ENCODE measurements at places on chromosomes 13 and 19.

- H3K27ac ChIP-seq: no peak overlapping the region
- DNase-seq: no peak
- H3K27me3 ChIP-seq: no peaks in the 10 kb centered on the region
- H3K4me1 ChIP-seq: no peaks in the 10 kb centered on the region
- no peak overlapping the region for H3K4me3 ChIP-seq
- no peaks in the 10 kb centered on the region for H3K36me3 ChIP-seq
Measured at GRCh38 chr19:13526552-13526951, 20.3 kb upstream of the CACNA1A start.

GRCh38 chr19:33437821-33438671 lies 64.5 kb downstream of the CEBPG start:
- no peaks in the 10 kb centered on the region for H3K27me3 ChIP-seq
- no peak for DNase-seq
- H3K27ac ChIP-seq: no peak overlapping the region
- H3K36me3 ChIP-seq: no peaks in the 10 kb centered on the region

DNA sequence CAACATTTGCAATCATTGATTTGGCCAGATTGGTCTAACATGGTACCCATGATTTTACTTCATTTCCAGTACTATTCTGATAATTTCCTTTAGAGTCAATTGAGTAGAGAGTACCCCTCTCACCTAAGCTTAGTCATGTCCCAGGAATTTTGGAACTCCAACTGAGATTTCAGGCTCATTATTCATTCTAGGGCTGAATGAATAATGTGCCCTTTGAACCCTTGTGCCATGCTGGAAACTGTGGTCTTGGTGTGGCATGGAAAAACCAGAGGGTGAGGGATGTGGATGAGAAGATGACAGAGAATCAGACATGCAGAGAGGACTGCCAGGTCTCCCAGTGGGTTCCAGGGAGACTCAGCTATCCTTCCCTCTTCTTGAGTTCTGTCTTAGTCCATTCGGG lies 30.2 kb downstream of the ITM2B start:
- H3K27ac ChIP-seq: no peak overlapping the region
- no peak overlapping the region for H3K4me3 ChIP-seq
- H3K36me3 ChIP-seq: peaks cover 80% of the 10 kb centered on the region
- no peaks in the 10 kb centered on the region for H3K27me3 ChIP-seq

GRCh38 chr13:112870051-112870331 lies 99.0 kb upstream of the MCF2L start:
- H3K4me1 ChIP-seq: no peaks in the 10 kb centered on the region
- no peak overlapping the region for H3K27ac ChIP-seq
- no peak for DNase-seq
- H3K36me3 ChIP-seq: no peaks in the 10 kb centered on the region

GRCh38 chr19:52786078-52786463 lies 520 bp downstream of the ZNF600 start:
- peak overlapping the region; percentile 42 for H3K4me3 ChIP-seq

- H3K4me1 ChIP-seq: peaks cover 71% of the 10 kb centered on the region
- no peak overlapping the region for H3K4me3 ChIP-seq
- peaks cover 66% of the 10 kb centered on the region for H3K36me3 ChIP-seq
- peak overlapping the region; percentile 73 for H3K27ac ChIP-seq
- DNase-seq: peak; percentile 69
Measured at GRCh38 chr19:1113030-1113985, 9.5 kb downstream of the GPX4 start.

DNA sequence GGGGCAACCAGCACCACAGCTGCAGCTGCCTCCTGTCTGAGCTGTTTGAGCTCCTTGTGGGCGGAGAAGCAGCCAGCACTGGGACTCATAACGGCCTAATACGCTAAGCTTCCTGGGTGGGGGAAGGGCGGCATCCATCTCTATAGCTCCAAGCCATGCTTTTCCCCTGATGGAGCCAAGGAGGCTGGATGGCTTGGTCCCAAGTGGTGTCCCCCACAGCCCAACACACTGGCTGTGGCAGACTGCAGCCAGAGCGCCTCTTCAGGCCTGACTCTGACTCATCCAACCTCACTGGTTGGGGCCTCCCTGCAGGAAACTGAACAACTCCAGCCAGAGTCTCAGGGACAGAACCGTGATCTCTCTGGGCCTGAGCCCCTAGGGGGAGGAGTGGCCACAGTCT lies 537.3 kb downstream of the SUCLA2 start:
- DNase-seq: no peak
- no peaks in the 10 kb centered on the region for H3K4me1 ChIP-seq
- no peak overlapping the region for H3K4me3 ChIP-seq
- H3K27ac ChIP-seq: no peak overlapping the region
- H3K36me3 ChIP-seq: no peaks in the 10 kb centered on the region
- H3K27me3 ChIP-seq: no peaks in the 10 kb centered on the region

DNA sequence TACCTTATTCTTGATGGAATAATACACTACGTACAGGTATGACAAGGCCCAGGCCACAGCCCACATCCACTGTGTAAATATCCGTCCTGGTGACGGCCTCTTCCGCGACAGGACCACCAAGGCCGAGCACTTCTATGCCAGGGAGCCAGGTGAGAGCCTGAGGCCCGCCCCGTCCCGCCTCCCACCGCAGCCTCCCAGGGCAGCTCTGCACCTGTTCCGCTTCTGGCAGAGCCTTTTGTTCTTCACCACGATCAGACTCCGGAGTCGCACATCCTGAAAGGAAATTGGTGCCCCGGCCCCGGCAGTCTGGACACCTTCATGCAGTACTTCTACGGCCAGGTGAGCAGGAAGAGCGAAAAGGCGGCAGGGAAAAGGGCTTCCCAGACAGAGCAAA lies 10.6 kb upstream of the ZNF358 start:
- H3K27ac ChIP-seq: no peak overlapping the region
- DNase-seq: no peak
- H3K4me3 ChIP-seq: no peak overlapping the region

- no peaks in the 10 kb centered on the region for H3K36me3 ChIP-seq
- no peak overlapping the region for H3K4me3 ChIP-seq
- H3K27me3 ChIP-seq: no peaks in the 10 kb centered on the region
Measured at GRCh38 chr13:88464851-88465250, 793.7 kb downstream of the SLITRK5 start.

GRCh38 chr19:4425537-4425936 lies 23.1 kb downstream of the CHAF1A start:
- no peak for DNase-seq
- H3K36me3 ChIP-seq: peaks cover 10% of the 10 kb centered on the region
- H3K4me3 ChIP-seq: no peak overlapping the region
- H3K27ac ChIP-seq: no peak overlapping the region
- no peaks in the 10 kb centered on the region for H3K4me1 ChIP-seq

GRCh38 chr19:49773663-49774350 lies 7.0 kb downstream of the AP2A1 start:
- no peak for DNase-seq
- H3K36me3 ChIP-seq: peaks cover 36% of the 10 kb centered on the region
- no peaks in the 10 kb centered on the region for H3K27me3 ChIP-seq
- H3K4me1 ChIP-seq: peaks cover 36% of the 10 kb centered on the region

GRCh38 chr13:73741111-73741510 lies 393.1 kb downstream of the KLF12 start:
- H3K27me3 ChIP-seq: no peaks in the 10 kb centered on the region
- H3K27ac ChIP-seq: no peak overlapping the region
- DNase-seq: no peak
- no peaks in the 10 kb centered on the region for H3K36me3 ChIP-seq

DNA sequence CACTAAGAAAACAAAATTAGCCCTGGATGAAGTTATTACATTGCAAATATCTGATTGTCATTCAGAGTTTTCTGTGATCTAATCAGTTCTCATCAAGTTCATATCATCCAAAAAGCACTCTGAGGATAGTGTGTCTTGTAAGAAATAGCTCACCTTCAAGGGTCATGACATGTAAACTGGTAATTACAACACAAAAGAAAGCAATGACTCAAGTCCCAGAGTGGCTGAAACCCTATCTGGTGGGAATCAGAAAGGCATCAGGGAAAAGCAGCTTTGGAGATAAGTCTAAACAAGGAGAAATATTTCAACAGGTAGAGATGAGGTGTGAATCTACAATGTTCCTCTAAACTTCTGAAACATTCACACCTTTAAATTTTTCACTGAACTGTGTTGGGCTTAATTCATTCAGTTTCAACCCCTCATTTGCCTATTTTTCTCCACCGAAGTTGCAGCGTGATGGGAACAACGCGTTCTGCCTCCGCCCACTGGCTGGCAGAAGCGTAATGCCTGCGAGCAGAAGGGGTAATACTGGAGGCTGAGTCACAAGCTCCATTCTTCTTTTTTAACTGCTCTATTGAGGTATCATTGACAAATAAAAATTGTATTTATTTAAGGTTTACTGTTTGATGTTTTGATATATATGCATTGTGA lies 155.2 kb upstream of the IPO5 start:
- no peaks in the 10 kb centered on the region for H3K4me1 ChIP-seq
- H3K27ac ChIP-seq: no peak overlapping the region
- H3K27me3 ChIP-seq: no peaks in the 10 kb centered on the region
- no peak for DNase-seq
- H3K4me3 ChIP-seq: no peak overlapping the region
- no peaks in the 10 kb centered on the region for H3K36me3 ChIP-seq

DNA sequence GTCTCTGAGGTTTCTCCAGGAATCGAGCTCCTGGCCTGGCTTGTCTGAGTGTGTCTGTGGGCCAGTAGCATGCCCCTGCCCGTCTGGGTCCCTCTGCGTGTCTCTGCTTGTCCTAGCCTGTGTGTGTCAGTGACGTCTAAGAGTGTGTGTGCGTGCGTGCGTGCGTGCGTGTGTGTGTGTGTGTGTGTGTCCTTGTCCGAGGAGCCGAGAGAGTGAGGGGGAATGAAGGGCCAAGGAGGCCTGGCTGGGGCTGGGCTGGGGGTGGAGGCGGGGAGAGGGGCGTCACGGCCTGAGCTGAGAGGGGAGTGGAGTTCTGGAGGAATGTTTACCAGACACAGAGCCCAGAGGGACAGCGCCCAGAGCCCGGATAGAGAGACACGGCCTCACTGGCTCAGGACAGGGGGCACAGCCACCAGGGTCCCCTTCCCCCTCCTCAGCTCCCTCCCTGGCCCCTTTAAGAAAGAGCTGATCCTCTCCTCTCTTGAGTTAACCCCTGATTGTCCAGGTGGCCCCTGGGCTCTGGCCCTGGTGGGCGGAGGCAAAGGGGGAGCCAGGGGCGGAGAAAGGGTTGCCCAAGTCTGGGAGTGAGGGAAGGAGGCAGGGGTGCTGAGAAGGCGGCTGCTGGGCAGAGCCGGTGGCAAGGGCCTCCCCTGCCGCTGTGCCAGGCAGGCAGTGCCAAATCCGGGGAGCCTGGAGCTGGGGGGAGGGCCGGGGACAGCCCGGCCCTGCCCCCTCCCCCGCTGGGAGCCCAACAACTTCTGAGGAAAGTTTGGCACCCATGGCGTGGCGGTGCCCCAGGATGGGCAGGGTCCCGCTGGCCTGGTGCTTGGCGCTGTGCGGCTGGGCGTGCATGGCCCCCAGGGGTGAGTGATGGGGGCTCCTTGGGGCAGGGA lies at the start of gene AXL:
AXL (plus strand) TSS at position 609 of the 893 bp plus-strand sequence; CDS start at position 779, 170 bp downstream.
- H3K4me1 ChIP-seq: peaks cover 18% of the 10 kb centered on the region
- no peak for DNase-seq
- H3K4me3 ChIP-seq: peak within 1 kb of the TSS; percentile 35
- H3K27me3 ChIP-seq: no peaks in the 10 kb centered on the region
- peaks cover 13% of the 10 kb centered on the region for H3K36me3 ChIP-seq
- H3K27ac ChIP-seq: peak within 1 kb of the TSS; percentile 87

DNA sequence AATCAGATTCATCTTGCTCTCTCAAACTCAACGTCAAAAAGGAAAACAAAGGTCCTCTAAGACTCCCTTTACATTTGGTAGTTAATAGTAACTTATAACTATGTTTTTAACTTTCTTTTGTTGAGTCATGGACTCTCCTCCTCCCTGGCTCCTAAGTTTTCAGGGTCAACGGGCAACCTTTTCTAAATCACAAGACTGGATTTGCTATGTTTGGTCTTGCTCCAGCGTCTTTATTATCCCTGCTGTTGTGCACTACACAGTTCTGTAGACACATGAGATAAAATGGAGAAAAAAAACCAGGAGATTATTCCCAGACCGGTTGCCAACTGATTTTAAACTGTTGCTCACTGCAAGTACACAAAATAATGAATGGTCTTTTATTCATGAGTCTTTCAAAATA lies 1.9 kb upstream of the ITM2B start:
- no peaks in the 10 kb centered on the region for H3K36me3 ChIP-seq
- H3K27me3 ChIP-seq: no peaks in the 10 kb centered on the region
- H3K4me1 ChIP-seq: peaks cover 35% of the 10 kb centered on the region
- peak overlapping the region; percentile 89 for H3K27ac ChIP-seq

DNA sequence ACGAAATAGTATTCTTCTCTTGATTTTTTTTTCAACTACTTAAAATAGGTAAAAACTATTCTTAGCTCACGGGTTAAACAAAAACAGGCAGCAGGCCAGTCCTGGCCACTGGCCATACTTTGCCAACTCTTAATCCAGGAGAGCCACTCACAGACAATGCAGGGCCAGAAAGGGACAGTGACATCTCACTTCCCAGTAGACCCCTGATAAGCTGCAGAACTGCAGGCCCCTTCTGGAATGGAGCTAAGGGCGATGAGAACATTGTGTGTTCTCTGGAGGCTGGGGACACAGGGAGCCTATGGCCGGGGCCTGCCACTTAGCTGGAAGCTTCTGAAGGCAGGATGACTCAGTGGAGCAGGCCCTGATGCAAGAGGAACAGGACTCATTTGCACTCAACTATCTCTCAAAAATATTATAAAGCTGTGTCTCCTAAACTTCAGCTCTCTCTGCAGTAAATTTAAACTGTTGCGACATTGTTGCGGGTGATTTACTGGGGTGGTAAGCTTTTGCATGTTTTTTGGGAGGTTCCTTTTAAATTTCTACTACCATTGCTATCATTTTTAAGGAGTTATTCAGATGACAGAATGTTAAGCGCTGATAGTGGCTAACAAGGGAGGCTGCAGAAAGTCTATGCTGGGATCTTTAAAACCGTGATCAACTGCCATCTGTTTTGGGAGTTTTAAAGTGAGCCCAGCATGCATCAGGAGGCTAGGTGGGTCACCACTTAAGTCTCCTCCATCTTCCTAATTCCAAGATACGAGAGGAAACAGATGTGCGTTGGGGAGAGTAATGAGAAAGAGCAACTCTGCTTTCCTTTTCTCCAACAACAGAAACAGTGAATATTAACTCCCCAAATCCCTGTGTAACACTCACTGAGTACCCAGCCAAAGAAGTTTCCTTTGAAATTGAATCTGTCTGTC lies 33.2 kb upstream of the KATNAL1 start:
- peak overlapping the region; percentile 82 for H3K27ac ChIP-seq
- H3K4me3 ChIP-seq: peak overlapping the region; percentile 9
- H3K4me1 ChIP-seq: peaks cover 51% of the 10 kb centered on the region
- H3K27me3 ChIP-seq: no peaks in the 10 kb centered on the region
- no peak for DNase-seq

GRCh38 chr13:45297456-45298205 lies 43.4 kb downstream of the TPT1 start:
- no peaks in the 10 kb centered on the region for H3K27me3 ChIP-seq
- no peaks in the 10 kb centered on the region for H3K4me1 ChIP-seq
- H3K36me3 ChIP-seq: no peaks in the 10 kb centered on the region
- H3K4me3 ChIP-seq: no peak overlapping the region
- H3K27ac ChIP-seq: no peak overlapping the region

GRCh38 chr13:27395007-27395510 lies 29.4 kb upstream of the GTF3A start:
- DNase-seq: no peak
- H3K4me3 ChIP-seq: no peak overlapping the region
- H3K27me3 ChIP-seq: no peaks in the 10 kb centered on the region
- H3K27ac ChIP-seq: no peak overlapping the region
- no peaks in the 10 kb centered on the region for H3K4me1 ChIP-seq
- no peaks in the 10 kb centered on the region for H3K36me3 ChIP-seq

Data from esophagus squamous epithelium (tissue), 5 donors.